ENCODE measurements at places on chromosomes 11 and 22. TPM values are rescaled to one million over a fixed set of nuclear protein-coding genes. Genes with fewer than 3 reads are reported as not detected.
A peak's percentile ranks its signal among the peaks of the same experiment; 100 is the strongest.

The ZPR1 gene
- total RNA-seq = 20.9 TPM

The OR4A16 gene
- total RNA-seq = not detected

The CD3G gene
- total RNA-seq = not detected

The DGCR6 gene
- 1.5 TPM for total RNA-seq

The YWHAH gene
- total RNA-seq = 127 TPM

The SERPIND1 gene
- not detected for total RNA-seq

The CEP126 gene
- 2.6 TPM for total RNA-seq

The SEPTIN3 gene
- 0.48 TPM for total RNA-seq

The USP2 gene
- total RNA-seq = 26.6 TPM

The PTPRJ gene
- total RNA-seq = 25.3 TPM

GRCh38 chr22:24198682-24199052 lies 17.4 kb downstream of the SUSD2 start:
- no peaks in the 10 kb centered on the region for H3K4me1 ChIP-seq
- no peaks in the 10 kb centered on the region for H3K27me3 ChIP-seq
- no peaks in the 10 kb centered on the region for H3K36me3 ChIP-seq
- H3K27ac ChIP-seq = no peak overlapping the region

DNA sequence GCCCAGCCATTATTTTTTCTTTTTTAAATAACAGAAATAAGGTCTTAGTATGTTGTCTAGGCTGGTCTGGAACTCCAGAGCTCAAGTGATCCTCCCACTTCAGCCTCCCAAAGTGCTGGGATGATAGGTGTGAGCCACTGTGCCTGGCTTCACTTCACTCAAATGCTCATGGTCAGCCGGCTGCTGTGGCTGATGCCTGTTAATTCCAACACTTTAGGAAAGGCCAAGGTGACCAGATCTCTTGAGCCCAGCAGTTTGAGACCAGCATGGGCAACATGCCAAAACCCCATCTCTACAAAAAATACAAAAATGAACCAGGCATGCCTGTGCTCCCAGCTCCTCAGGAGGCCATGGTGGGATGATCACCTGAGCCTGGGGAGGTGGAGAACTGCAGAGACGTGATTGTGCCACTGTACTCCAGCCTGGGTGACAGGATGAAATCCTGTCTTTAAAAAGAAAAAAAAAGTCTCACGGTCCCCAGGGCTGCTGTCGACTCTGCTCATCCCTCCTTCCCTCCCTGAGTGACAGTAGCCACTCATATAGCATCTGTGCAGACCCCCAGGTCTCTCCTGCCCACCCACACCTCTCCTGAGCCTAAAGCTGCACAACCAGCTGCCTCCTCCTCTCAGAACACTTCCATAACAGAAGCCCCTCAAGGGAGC lies 3.6 kb downstream of the YDJC start:
- DNase-seq = no peak
- H3K4me3 ChIP-seq = no peak overlapping the region
- no peaks in the 10 kb centered on the region for H3K36me3 ChIP-seq
- H3K27me3 ChIP-seq = no peaks in the 10 kb centered on the region
- H3K27ac ChIP-seq = no peak overlapping the region

GRCh38 chr11:128837627-128838026 lies 29.5 kb downstream of the KCNJ1 start:
- H3K27ac ChIP-seq = no peak overlapping the region
- no peaks in the 10 kb centered on the region for H3K36me3 ChIP-seq
- H3K4me3 ChIP-seq = no peak overlapping the region
- H3K4me1 ChIP-seq = no peaks in the 10 kb centered on the region
- H3K27me3 ChIP-seq = no peaks in the 10 kb centered on the region

- no peak for DNase-seq
- H3K36me3 ChIP-seq = no peaks in the 10 kb centered on the region
- H3K4me3 ChIP-seq = no peak overlapping the region
- H3K27me3 ChIP-seq = no peaks in the 10 kb centered on the region
- H3K4me1 ChIP-seq = no peaks in the 10 kb centered on the region
- no peak overlapping the region for H3K27ac ChIP-seq
These were observed 44.7 kb upstream of the TTC12 start for GRCh38 chr11:113269636-113270035.

DNA sequence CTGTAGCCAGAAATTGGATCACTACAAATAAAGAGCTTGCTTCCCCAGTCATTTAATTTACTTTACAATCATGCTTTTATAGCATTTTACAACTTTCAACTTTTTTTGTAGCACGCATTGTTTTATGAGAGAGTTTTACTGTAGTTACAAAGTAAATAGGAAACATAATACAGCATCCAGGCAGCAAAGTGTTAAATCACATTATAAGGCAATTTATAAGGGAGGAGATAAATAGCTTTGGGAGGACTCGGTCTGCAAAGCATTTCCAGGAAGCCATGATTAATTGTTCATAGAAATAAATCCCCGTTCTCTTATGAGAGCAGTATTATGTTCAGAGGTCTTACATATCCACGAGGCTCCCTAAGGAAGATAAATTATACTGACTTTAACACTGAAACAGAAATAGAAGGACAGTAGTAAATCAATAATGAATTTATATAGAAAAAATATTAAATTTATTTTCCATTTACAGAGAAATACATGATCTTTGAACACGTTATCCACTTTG lies 792.6 kb upstream of the RAG2 start:
- no peaks in the 10 kb centered on the region for H3K27me3 ChIP-seq
- H3K4me3 ChIP-seq = no peak overlapping the region
- no peaks in the 10 kb centered on the region for H3K36me3 ChIP-seq
- H3K27ac ChIP-seq = no peak overlapping the region
- no peak for DNase-seq

DNA sequence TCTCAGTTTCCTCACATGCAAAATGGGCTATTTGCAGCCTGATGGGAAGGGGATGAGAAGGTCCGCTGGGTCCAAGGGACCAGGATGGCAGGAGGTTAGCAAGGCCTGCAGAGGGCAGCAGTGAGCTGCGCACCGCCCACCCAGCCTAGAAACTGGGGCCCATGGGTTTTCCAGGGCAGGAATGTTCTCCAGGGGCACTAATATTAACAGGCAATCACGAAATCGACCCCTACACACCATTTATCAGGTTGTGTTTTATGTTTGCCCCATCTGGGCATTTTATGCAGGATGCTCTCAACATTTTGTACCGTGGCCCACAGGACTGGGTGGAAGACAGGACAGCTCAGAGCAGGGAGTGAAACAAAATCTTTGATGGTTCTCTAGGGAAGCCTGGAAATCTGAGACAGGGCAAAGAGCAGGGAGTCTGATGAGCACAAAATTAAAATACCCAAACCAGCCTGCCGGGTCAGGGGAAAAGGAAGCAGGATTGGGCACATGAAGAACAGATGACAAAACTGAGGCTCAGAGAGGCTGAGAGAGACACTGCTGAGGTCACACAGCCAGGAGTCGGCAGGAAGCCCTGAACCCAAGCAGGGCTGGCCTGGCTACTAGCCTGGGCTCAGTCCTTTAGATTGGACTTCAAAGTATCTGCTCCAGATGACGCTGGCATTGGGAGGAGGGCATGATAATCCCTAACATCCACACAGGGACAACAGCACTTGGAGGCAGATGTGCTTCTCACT lies 1.6 kb upstream of the BCR start:
- no peaks in the 10 kb centered on the region for H3K27me3 ChIP-seq
- peak; percentile 72 for DNase-seq
- no peak overlapping the region for H3K4me3 ChIP-seq
- peak overlapping the region; percentile 79 for H3K27ac ChIP-seq
- H3K36me3 ChIP-seq = no peaks in the 10 kb centered on the region

DNA sequence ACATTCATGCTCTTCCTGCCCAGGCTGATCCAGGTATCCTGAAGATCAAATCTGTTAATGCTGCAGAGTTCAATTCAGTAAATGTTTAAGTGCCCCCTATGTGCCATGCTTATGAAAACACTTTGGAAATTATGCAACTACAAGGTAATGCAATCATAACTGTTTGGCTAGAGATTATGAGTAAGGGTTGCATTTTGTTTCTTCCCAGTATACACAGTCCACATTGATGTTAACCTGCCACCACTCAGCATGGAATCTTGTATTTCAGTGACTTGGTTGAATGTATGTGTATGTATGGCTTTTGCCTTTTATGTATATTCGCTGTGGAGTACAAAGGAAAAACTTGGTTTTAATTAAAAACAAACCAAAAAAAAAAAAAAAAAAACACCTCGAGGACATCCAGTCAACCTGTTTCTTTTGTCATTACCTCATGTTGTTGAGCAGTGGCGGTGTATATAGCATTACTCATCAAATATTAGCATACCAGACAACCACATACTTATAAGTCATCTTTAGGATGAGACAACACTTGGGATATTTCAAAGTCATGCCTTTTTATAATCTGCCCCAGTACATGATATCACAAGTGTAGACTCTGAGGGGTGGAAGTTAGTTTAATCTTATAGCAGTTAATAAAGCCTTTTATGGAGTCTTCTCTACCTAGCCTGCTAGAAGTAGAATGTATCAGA lies 86.1 kb upstream of the HORMAD2 start:
- no peak for DNase-seq
- H3K27me3 ChIP-seq = no peaks in the 10 kb centered on the region
- no peaks in the 10 kb centered on the region for H3K36me3 ChIP-seq
- H3K27ac ChIP-seq = peak overlapping the region; percentile 52

GRCh38 chr11:73667891-73668290 lies 21.5 kb downstream of the PLEKHB1 start:
- no peak overlapping the region for H3K4me3 ChIP-seq
- DNase-seq = no peak
- no peaks in the 10 kb centered on the region for H3K4me1 ChIP-seq
- no peak overlapping the region for H3K27ac ChIP-seq
- H3K36me3 ChIP-seq = no peaks in the 10 kb centered on the region

- H3K36me3 ChIP-seq = no peaks in the 10 kb centered on the region
- H3K27me3 ChIP-seq = no peaks in the 10 kb centered on the region
- H3K4me1 ChIP-seq = peaks cover 21% of the 10 kb centered on the region
- no peak overlapping the region for H3K4me3 ChIP-seq
- peak overlapping the region; percentile 61 for H3K27ac ChIP-seq
- no peak for DNase-seq
These were observed 102.7 kb downstream of the BCR start for GRCh38 chr22:23282986-23283385.

- DNase-seq = no peak
- no peaks in the 10 kb centered on the region for H3K36me3 ChIP-seq
- no peak overlapping the region for H3K27ac ChIP-seq
- H3K4me1 ChIP-seq = no peaks in the 10 kb centered on the region
These were observed 6.0 kb upstream of the MS4A4A start for GRCh38 chr11:60274416-60274815.

All from transverse colon (tissue), 4 donors.